GM20000 (cell line): ENCODE measurements at places on chromosomes 5 and 9.
A peak's percentile ranks its signal among the peaks of the same experiment; 100 is the strongest.

GRCh38 chr5:75933489-75933888, 149.7 kb upstream of the SV2C start:
- DNase-seq = no peak

DNA sequence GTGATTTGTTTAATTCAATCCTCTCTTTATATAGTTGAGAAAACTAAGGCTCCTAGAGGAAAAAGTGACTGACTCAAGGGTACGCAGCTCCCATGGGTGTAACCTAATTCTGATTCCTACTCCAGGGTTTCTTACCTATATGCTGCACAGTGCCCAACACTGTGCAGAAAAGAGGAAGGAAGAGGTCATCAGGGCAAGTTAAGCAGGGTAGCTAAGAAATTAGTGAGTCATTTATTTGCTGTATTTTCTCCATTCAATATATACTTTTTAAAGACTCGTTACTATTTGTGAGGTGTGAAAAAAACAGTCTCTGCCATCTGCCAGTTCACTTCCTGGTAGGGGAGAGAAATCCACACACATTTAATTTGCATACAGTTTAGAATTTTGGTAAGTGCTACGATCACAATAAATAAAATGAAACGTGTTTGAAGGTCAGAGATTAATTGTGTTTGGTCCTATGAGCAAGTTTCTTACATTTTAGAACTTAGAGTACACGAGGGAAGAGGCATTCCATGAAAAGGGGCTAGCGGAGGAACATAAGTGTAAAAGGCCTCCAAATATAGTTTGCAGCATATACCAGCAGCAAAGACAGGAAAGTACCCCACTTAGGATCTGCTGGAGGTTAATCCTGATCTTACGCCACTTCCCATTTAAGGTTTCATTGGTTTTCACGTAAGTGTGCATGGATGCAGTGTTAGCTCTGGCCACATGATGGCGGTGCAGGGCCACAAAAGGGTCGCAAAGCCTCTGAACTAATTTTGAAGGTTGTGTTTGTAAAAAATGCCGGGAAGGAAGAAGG, 59.9 kb upstream of the TLR4 start:
- DNase-seq = peak; percentile 74

GRCh38 chr9:121318631-121319382, 50.8 kb downstream of the GSN start:
- DNase-seq = no peak

- no peak for DNase-seq
These were observed 11.4 kb downstream of the MACROH2A1 start for GRCh38 chr5:135387629-135387960.

GRCh38 chr9:129946246-129946995, 96.6 kb downstream of the FNBP1 start:
- no peak for DNase-seq

DNA sequence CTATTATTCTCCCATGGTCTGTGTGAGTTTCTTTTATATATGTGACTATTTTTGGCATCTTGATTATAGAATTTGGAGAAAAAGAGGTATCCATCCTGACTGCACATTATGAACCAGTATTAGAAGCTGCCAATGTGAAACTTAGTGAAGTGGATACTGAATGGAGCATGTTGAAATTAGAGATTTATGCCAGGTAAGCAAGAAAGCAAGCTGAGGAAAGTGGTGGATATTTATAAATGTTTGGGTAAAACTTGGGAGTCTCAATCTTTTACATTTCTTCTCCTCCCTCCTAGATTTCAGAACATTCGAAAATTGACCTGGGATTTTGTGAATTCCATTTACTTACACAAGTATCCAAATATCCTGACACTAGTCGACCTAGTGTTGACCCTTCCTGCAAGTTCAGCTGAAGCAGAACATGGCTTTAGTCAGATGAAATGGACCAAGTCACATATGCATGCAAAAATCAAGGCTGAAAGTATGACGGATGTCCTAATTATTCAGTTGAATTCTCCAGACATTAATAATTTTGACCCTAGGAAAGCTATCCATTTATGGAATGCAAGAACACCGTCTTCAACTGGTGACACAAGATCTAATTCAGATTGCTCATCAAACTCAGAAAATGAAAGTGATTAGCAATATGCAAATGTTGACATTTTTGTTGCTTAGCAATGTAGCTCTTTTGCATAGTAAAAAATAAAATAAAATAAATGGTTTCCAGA, 66.8 kb upstream of the IL7R start:
- no peak for DNase-seq

DNA sequence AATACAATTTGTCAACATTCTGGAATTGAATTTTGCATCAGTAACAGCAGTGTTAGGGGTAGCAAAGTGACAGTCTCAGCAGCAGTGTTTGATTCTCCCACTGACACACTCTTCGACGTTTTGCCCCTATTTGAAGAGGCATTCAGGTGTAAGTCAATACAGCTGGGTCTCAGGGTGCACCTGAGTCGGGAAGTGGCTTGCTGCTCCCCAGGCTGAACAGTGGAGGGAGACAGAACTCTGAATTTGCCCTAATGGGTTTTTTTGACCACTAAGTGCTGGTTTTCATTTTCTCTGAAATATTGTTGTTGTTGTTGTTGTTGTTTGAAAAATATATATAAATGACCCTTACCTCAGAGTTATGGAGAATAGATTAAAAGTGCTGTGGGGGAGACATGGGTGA, 223.2 kb downstream of the TLR4 start:
- DNase-seq = no peak

DNA sequence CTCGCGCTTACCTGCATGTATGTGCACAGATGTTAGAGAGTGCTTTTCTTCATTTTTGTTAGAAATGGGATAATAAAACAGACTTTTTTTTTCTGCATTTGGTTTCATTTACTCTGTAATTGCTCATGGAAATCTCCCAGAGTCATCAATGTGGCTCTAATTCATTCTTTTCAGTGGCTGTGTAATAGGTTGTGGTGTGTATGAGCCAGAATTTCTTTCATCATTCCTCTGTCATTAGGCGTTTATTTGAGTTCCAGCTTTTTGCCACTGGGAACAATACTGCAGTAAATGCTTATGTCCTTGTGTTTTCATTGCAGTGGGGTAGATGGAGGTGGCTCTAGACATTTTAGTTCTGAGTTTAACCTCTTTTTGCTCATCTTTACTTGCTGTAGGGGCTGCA, 118.9 kb downstream of the NXNL2 start:
- DNase-seq = no peak

GRCh38 chr5:179819296-179820126, 1.2 kb upstream of the SQSTM1 start:
- DNase-seq = peak; percentile 72

GRCh38 chr5:87541033-87541432, 128.3 kb upstream of the CCNH start:
- DNase-seq = no peak

DNA sequence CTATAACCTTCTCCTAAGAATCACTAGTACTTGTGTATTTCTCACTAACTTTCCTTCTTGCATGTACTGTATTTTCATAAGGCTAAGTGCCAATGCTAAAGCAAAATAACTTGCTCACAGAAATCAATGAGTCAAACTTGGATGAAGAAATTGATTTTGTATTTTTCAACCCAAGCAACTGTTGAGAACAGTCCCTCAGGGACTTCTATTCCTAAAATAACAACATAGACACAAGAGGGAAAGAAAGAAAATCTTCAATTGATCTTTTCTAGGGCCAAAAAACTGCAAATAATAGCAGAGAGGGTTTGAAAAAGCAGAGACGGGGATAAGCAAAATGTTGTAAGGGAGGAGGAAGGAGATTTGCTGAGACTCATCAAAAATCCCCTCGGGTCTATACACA, 69.8 kb downstream of the HABP4 start:
- DNase-seq = no peak

DNA sequence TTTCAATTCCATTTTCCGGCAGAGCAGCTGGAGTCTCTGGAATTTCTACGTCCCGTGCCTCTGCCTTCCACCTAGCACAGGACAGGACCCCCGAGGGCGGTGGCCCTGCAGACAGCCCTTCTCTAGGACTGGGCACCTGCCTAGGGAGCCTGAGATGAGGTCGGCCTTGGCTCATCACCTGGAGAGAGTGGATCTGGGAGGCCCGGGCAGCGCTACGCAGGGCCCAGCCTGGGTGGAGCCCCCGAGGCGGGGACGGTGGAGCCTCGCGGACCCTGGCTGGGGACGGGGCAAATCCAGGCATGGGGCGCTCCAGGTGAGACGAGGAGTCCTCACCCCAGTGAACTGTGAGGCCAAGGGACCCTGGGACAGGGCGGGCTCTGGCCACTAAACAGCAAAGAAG, 114.5 kb downstream of the MTRR start:
- no peak for DNase-seq

- no peak for DNase-seq
These were observed 39.6 kb downstream of the PDCD1LG2 start for GRCh38 chr9:5549658-5550650.

DNA sequence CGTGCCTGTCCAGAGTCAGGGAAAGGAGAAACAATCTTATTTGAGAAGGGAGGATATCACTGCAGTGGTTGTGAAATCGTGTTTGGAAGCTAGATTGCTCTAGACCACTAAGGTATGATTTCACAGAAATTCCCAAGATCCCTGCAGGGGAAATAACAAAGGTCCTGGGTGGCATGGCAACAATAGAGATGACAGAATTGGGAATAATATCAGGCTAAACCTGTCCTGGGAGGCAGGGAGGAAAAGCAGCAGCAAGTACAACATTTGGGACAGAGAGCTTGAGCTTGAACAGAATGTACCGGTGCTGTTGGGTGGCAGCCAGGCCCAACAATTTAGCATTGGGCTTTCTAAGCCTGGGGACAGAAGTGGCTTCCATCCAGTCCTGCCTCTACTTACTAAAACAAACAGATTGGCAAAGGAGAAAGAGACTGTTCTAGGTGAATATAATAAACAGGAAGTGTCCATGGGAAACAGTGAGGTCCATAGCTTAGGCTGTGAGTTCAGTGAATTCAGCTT, 17.0 kb upstream of the ARHGAP26 start:
- no peak for DNase-seq

GRCh38 chr5:175460126-175460525, 16.1 kb upstream of the DRD1 start:
- DNase-seq = no peak

DNA sequence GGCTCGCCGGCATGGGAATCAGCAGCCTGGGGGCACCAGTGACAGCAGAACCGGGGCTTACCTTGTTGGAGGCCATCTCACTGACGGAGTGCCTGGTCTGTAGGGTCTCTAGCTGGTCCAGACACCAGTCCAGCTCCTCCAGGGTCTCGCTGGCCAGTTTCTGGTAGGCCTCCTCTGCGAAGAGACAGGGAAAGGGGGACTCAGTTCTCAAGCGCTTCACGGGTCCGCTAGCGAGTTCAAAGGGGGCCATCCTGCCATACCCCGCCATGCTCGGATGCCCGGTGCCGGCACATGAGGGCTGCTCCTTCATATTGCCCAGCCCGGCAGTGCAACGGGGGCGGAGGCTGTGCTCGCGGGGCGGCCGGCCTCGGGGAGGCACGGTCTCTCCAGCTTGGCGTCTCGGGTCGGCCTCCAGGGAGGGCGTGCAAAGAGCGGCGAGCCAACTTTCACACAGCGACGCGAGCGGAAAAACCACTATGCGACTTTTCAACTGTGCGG, 456.0 kb downstream of the RAB3C start:
- no peak for DNase-seq

- no peak for DNase-seq
These were observed 126.3 kb downstream of the UNC13B start for GRCh38 chr9:35287987-35288632.

GRCh38 chr5:61737301-61737963, 405.4 kb downstream of the ZSWIM6 start:
- DNase-seq = no peak

DNA sequence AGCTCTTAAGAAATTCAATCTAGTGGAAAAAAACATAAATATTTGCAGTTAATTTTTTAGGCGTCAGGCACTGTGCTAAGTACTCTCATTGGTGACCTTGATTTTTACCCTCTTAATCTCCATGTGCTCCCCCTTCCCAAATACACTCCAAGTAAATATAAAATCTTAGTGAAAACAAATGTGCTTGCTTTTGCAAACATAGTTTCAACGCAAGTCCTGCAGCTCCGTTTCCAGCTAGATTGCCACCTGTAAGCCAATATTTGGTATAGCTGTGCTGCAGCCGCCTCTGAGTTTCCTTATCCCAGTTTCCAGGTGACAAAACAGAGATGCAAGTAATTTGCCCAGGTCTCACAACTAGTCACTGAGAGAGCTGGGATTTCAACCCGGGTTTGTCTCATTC, 1.9 kb upstream of the MTMR12 start:
- no peak for DNase-seq

- DNase-seq = no peak
These were observed 477.8 kb upstream of the DAB2 start for GRCh38 chr5:39902626-39903025.

DNA sequence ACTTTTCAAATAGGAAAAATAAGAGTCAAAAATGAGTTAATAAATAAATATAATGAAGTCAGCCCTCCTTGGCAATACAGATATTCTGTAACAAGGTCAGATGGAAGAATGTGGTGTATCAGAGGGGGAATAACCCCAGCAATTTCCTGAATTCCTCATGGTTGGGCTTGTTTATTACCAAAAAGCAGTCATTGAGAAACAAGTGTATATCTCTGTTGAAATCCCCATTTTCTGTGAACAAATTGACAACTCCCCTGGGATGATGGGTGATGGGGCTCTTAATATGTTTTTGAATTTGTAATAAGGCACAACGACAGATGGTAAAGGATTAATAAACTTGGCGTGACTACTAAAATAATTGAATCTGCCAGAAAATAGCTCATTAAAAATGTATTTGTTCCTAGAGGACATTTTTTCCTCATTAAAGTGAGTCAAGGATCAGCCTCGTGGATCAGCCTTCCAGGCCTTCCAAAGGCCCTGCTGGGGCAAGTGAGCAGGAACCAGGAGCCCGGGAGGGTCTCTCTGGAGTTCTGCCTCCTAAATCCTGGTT, 34.2 kb downstream of the THBS4 start:
- no peak for DNase-seq

DNA sequence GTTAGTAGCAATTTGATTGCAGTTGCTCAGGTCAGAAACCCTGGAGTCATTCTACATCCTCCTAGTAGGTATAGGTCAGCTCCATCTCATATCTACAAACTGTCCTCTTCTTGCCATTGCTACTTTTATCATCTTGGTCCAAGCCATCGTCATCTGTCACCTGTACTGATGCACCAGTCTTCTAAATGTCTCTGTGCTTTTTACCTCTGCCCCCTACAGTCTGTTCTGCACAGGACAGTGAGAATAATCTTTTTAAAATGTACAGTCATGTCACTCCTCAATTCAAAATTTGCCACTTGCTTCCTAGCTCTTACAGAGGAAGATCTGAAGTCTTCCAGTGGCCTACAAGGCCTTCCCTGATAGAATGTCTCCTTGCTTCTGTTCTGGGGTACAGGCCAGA, 6.8 kb downstream of the NNT start:
- no peak for DNase-seq

- DNase-seq = peak; percentile 29
These were observed 197.1 kb downstream of the NR3C1 start for GRCh38 chr5:143206196-143207053.

GRCh38 chr9:38707885-38708637, 11.9 kb downstream of the FAM240B start:
- peak; percentile 30 for DNase-seq

GRCh38 chr5:35073160-35073559, 25.4 kb upstream of the AGXT2 start:
- no peak for DNase-seq

- no peak for DNase-seq
These were observed 2.0 kb upstream of the EBF1 start for GRCh38 chr5:159101685-159102084.
